ENCODE measurements at places on chromosomes 16 and 17.

GRCh38 chr16:67860589-67861398 lies 12.1 kb upstream of the EDC4 start:
- DNase-seq, result no peak

DNA sequence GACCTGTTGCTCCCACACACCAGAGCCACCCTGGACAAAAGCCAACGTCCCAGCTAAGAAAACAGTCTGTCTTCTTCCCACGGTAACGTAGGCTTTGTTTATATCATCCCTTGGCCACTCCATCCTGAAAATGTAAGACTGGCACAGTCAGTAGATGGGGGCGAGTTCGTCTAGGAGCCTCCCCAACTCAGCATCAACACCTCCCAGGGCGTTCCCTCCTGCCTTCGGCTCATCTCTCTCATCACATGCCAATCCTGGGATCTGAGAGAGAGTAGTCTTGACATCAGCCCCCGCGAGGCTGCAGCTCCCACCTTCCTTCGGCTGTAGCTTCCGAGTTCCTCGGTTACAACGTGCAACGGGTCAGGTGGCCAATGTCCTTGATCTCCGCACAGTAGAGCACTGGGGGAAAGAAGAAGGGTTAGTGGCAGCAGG lies 894 bp downstream of the RNF227 start:
- DNase-seq, result no peak

GRCh38 chr17:60358606-60359225 lies 33.2 kb downstream of the USP32 start:
- no peak for DNase-seq

GRCh38 chr17:19752216-19753050 lies 4.3 kb upstream of the ALDH3A1 start:
- no peak for DNase-seq

- DNase-seq, result no peak
These were observed 77.2 kb downstream of the AATF start for GRCh38 chr17:37025847-37026530.

DNA sequence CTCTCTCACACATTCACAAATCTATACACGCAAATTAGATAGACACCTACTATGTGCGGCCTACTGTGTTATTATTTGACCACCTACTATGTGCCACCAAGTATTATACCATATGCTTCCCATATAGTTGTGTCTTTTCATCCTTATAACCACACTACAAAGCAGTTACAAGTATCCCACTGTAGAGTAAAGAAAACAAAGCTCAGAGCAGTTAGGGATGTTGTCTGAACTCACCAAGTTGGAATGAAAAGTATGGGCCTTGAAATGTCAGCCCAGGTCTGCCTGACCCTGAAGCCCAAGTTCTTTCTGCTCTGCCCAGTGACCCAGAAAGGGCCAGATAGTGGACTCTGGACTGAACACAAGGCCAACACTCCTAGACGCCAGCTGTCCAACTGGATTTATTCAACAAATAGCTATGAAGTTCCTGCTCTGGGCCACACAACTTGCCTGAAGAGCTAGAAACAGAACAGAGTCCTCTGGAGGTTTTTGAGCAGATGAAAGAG lies 8.5 kb downstream of the KRT37 start:
- no peak for DNase-seq

DNA sequence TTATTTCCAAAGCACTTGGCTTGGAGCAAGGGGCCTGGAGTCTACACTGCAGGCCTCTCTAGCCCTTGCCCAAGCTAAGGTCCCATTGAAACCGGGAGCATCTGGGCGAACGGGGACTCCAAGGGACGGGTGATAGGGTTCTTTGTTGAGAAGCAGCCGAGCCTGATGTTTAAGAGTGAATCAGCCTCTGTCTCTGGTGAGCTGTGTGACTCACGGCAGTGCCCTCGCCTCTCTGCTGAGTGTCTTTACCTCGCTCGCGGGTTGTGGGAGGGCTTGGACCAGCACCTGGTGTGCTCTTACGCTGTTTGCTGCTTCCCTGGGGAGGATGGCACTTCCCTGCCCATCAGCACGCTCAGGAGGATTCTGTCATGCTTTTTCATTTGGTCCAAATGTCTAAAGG lies 1.3 kb downstream of the HGS start:
- DNase-seq, result no peak

DNA sequence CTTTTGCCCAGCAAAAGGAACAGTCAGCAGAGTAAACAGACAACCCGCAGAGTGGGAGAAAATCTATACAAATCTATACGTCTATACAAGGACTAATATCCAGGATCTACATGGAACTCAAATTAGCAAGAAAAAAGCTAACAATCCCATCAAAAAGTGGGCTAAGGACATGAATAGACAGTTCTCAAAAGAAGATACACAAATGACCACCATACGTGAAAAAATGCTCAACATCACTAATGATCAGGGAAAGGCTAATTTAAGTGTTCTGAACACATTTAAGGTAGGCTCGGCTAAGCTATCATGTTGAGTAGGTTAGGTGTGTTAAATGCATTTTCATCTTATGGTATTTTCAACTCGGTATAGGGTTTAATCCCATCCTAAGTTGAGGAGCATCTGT lies 598.0 kb downstream of the WWOX start:
- no peak for DNase-seq

Data from NCI-H1092 (cell line).